ENCODE measurements at places on chromosomes 16 and 17.
A peak's percentile ranks its signal among the peaks of the same experiment; 100 is the strongest.

- DNase-seq = no peak
Measured at GRCh38 chr16:3868556-3868955, 12.0 kb downstream of the CREBBP start.

- DNase-seq = no peak
Measured at GRCh38 chr17:30422171-30422570, 43.4 kb downstream of the CPD start.

GRCh38 chr16:47503936-47504335 lies 42.8 kb downstream of the PHKB start:
- no peak for DNase-seq

GRCh38 chr16:1538804-1539520 lies 5.5 kb downstream of the TMEM204 start:
- DNase-seq = no peak

DNA sequence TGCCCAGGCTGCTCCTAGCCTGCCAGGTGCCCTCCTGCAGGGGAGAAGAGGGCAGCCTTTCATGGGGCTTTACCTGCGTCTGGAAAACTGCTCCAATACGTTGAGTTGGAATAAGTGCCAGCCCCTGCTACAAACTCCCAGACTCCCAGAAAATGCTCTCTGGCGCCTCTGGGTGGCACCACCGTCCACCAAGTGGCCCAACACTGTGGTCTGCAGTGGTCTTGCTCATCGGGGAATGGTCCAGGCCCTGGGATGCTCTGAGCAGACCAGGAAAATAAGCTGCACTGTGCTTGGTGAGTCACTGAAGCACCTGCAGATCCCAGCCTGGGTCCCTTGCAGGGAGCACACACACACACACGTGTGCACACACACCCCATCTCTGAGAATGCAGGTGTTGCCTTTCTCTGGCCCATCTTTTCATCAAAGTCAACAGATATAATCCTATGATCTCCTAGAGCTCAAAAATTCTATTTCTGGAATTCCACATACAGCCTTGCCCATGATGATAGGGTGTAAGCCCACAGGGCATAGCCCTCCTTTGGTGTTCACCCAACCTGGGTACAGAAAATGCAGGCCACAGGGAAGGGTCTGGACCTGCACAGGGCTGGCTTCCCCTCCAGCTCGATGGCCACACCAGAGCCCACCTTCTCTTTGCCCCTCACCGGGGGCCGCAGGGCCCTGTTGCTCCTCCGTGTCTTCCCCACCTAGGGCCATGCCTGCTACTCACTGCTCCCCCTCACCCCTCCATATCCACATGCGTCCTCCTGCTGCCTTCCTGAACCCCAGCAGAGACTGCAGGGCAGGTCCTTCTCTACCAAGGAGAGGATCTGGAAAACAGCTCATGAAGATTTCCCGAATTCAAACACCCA lies 20.5 kb downstream of the CDIP1 start:
- peak; percentile 40 for DNase-seq

GRCh38 chr17:64200080-64201032 lies 62.7 kb downstream of the TEX2 start:
- DNase-seq = no peak

DNA sequence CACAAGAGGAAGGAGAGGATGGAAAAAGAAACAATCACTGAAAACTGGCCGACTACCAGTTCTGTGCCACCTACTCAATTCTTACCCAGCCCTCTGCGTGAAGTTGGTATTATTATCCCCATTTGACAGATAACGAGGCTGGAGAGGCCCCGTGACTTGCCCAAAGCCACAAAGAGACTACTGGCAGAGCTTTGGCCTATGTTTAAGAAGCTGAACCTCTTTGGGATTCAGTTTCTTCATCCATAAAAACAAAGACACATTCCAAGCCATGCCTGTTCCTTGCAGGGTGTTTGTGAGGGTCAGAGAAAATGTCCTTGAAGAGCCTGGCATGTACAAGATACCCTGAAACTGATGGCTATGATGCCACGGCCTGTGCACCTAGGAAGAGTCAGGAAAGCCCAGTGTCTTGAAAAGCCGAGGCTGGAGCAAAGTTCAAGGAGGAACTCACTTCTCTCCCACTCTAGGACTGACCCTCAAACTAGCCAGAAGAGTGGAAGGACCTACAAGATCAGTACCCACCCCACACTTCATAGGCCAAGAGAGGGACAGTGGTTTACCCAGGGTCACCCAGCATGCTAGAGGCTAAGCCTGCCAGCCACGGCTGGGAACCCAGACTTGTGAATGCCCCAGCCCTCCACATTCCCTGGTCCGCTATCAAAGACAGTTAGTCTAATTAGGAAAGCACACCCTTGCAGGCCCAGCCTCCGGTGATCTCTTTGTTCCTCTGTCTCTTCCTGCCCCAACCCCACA lies 1.6 kb upstream of the ACSF2 start:
- DNase-seq = no peak

GRCh38 chr16:2163211-2163881 lies 7.8 kb downstream of the TRAF7 start:
- no peak for DNase-seq

GRCh38 chr16:61471737-61472136 lies 564.5 kb downstream of the CDH8 start:
- no peak for DNase-seq

DNA sequence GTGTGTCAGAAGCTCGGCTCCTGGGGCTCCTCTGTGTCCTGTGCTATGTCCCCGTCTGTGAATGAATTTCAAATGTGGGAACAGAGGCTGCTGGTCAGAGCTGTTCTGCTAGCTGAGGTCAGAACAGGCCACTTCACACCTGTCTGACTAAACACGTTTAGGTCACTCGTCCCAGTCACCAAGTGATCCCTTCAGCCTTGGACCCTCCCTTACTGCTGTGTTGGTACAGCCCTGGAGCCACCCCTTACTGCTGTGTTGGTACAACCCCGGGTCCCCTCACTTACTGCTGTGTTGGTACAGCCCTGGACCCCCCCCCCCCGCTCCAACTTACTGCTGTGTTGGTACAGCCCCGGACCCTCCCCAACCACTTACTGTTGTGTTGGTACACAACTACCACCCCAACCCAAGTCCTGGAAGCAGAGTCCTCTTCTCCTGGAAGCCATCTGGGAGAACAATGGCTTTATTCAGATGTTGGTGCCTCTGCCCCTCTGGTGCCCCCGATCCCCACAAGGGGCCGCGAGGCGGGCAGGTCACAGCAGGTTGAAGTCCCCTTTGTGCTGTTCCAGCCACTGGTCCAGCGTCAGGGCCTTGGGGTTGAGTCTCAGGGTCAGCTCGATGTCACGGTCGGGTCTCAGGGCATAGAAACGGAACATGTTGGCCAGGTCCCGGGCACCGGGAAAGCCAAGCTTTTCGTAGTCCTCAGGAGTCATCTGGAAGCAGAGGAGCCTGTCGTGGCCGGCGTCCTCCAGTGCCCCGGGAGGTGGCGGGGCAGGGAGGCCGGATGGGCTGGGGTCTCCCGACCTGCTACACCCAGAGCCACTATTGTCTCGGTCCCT lies 13.0 kb downstream of the NMRAL1 start:
- DNase-seq = no peak

DNA sequence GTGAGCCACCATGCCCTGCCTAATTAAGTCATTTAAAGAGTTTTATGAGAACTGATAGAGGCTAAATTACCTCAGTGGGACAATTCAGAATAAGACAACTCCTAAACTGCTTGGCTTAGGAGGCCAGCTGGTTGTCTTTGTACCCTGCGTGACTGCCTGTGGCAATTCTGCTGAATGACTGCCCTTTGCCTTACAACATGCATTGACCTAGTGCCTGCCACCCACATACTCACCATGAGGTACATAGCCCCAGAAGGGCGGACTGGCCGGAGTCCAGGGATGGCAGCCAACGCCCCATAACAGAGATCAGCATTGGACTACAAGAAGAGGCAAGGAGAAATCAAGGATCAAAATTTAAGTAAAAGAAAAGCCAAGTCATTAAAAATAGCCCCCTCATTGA lies 7.3 kb downstream of the TAT start:
- DNase-seq = no peak

GRCh38 chr17:5800131-5800530 lies 215.8 kb upstream of the NLRP1 start:
- no peak for DNase-seq

- peak; percentile 3 for DNase-seq
Measured at GRCh38 chr17:70144260-70144846, 25.0 kb upstream of the KCNJ2 start.

DNA sequence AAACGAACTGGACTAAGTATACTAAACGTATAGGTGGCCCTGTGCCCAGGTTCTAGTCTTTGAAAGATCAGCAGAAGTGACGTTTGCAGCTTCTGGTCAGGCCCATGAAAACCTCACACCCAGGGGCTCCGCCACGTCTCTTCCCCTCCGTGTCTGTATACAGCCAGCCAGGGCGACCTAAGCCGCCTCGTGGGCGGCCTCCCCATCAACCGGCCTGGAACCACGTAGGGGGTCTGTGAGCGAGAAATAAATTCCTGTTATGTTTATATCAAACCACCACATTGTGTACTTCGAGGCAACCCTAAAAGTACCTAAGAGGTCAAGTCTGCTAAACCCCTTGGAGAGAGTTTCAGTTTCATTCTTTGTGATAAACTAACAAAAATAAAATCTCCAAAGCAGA lies 6.8 kb downstream of the TK1 start:
- no peak for DNase-seq

GRCh38 chr16:20383106-20384029 lies 21.2 kb downstream of the PDILT start:
- DNase-seq = peak; percentile 62

DNA sequence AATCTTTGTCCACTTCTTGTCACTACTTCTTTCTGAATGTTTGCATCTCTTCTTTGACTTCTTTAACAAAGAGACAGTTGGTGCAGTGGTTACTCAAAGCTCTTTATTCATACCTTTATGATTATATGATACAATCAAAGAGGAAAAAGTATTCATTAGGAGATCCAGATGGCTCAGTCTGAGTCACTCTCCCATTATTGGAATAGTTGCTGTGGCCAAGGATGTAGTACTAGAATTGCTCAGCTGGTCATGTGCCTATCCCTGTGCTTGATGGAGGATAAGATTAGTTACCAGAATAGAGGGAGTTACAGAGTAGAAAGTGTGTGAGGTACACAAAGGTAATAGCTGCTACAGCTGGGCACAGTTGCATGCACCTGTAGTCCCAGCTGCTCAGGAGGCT lies 18.3 kb downstream of the BCAS3 start:
- no peak for DNase-seq

DNA sequence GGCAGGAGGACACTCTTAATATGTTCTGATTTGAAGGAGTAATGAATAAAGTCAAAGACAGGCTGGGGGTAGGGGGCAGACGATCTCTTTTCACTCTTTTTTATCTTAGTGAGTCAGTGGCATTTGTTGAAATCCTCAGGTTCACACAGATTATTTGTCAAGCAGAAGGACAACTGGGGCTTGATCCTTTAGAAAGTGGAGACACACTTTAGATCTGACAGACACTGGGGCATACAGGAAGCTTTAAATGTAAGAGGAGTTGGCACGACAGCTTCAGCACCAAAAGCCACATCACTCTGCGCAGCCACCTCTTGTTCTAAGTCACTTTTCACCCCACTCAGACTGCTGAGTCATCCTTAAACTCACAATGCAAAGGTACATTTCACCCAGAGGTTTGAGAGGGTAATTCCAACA lies 121.5 kb downstream of the STXBP4 start:
- peak; percentile 56 for DNase-seq

DNA sequence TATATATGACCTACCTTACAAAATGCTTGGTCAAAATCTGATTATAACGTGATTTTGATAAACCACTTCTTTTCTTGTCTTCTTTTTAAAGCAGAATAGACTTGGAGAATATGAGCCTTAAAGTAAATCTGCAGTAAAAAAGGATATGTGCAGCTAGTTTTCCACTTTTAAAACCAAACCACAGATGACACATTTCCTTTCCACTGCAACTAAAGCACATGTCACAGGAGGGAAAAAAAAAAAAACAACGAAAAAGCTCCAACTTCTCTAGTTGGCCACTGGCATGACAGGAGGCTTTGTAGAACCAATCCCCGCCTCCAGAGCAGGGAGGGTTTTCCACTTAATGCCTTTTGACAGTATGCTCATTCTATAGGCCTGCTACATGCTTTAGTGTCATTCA lies at the start of gene EVI2A:
Gene EVI2A, minus strand, starts transcription at position 142 of the 400 bp plus-strand sequence. CDS start 2,609 bp downstream, outside the sequence.
- no peak for DNase-seq

DNA sequence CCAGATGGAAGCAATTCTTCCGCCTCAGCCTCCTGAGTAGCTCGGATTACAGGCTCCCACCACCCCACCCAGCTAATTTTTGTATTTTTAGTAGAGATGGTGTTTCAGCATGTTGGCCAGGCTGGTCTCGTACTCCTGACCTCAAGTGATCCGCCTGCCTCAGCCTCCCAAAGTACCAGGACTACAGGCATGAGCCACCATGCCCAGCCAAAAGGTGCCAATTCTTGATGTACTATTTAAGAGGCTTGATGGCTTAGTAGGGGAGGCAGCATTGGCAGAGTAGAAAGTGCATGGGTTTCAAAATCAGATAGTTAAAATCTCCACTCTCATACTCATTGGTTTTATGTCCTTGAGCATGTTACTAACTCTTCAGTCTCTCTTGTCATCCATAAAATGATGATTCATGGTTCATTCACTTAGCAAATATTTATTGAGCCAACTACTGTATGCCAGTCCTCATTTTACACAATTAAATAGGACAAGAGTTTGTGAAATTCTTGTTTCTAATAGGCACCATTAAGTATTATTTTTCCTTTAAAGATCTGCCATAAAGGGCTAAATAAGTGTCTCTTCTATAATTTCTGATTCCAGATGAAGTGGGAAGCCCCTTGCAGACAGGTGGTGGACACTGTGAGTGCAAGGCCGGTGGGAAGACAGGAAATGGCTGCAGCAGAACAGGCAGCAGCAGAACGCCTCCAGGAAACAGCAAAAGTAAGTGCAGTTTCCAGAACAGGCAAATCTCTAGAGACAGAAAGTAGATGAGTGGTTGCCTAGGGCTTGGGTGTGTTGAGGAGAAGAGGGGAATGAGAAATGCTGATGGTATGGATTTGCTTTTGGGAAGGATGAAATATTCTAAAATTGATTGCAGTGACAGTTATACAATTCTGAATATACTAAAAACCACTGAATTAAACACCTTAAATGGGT lies 8.2 kb upstream of the RPL27 start:
- DNase-seq = no peak

DNA sequence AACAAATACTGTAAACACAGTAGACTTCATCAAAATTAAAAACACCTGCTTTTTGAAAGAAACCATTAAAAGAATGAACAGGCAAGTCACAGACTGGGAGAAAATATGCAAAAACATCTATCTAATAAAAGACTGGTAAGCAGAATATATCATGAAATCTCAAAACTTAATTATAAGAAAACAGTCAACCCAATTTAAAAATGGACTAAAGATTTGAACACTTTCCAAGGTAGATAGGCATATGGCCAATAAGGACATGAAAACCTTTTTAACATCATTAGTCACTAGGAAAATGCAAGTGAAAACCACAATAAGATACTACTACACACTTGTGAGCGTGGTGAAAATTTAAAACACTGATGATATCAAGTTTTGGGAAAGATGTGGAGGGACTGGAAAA lies 218.7 kb downstream of the CEP112 start:
- no peak for DNase-seq

Measured in SHP77 treated with DMSO at 0.1 percent for 48 hours (cell line).